IMR-90 (cell line): ENCODE measurements at places on chromosomes 5 and 9. TPM values are rescaled to one million over a fixed set of nuclear protein-coding genes. Genes with fewer than 3 reads are reported as not detected.

The ADAM19 gene
- polyA plus RNA-seq: 47.8 and 49.2 TPM in 2 replicates

The LECT2 gene
- polyA plus RNA-seq: not detected in 2 replicates

The INSL4 gene
- polyA plus RNA-seq: 0.03 TPM in 1 of 2 replicates, not detected in the other

The ALDH1A1 gene
- not detected in 2 replicates for polyA plus RNA-seq

The BAAT gene
- not detected in 2 replicates for polyA plus RNA-seq

The FUBP3 gene
- 44.4 and 50.1 TPM in 2 replicates for polyA plus RNA-seq

The CDH18 gene
- polyA plus RNA-seq: 0.24 and 0.29 TPM in 2 replicates

The SOX30 gene
- polyA plus RNA-seq: not detected in 2 replicates

The SLC25A2 gene
- not detected in 2 replicates for polyA plus RNA-seq

The C9 gene
- polyA plus RNA-seq: not detected in 2 replicates

The SLC6A18 gene
- polyA plus RNA-seq: not detected in 2 replicates

The KLHL9 gene
- 10.2 and 12.9 TPM in 2 replicates for polyA plus RNA-seq

The MGAT1 gene
- polyA plus RNA-seq: 141 and 150 TPM in 2 replicates

The KIF20A gene
- 39.4 and 42.0 TPM in 2 replicates for polyA plus RNA-seq

The LAMC3 gene
- not detected in 2 replicates for polyA plus RNA-seq

DNA sequence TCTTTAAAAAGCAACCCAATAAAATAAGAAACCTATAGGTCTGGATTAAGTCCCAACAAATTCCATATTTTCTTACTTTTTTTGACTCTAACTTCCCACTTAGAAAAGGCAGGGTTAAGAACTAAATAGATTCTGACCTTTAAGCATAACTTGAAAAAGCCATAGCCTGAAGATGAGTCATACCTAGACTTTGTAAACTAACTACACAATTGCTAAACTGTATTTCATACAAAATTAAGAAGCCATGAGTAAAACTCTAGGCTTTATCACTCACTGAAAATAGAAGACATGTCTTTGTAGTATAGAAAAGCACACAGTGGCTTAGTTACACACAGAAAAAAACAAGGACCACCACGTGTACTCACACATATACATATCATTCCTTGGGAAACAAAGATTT lies 51.5 kb downstream of the MLLT3 start:
- peak; percentile 87 for DNase-seq

- peak; percentile 70 for DNase-seq
Measured at GRCh38 chr5:128216860-128217531, 133.4 kb downstream of the SLC12A2 start.

GRCh38 chr5:2507611-2508010 lies 243.9 kb downstream of the IRX2 start:
- DNase-seq: no peak

- DNase-seq: peak; percentile 27
Measured at GRCh38 chr5:43191740-43192557, at the start of gene NIM1K. Gene NIM1K, plus strand, starts transcription at chr5:43192225. Its CDS starts 53,551 bp downstream, at chr5:43245776.

GRCh38 chr5:69024241-69024651 lies 69.6 kb upstream of the SLC30A5 start:
- DNase-seq: peak; percentile 42

- DNase-seq: no peak
Measured at GRCh38 chr5:176774216-176775171, 35.9 kb upstream of the UNC5A start.

- DNase-seq: no peak
Measured at GRCh38 chr9:76531231-76531780, 72.3 kb downstream of the GCNT1 start.

DNA sequence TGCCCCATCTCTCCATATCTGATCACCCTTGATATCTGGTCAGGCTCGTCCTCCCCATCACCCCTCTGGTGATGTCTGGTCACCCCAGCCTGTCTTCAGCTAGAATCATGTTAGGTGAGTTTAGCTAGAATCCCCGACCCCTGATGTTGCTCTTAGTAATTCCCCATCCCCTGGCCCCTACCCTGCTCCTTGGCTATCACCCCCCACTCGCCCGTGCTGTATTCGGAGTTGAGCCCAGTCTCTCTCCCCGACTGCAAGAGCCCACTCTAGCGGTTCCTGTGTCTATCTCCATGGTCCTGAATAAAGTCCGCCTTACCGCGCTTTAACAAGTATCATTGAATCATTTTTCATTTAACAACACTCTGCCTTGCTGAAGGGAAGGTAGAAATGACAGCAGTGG lies 33.7 kb downstream of the ADAMTS2 start:
- no peak for DNase-seq

DNA sequence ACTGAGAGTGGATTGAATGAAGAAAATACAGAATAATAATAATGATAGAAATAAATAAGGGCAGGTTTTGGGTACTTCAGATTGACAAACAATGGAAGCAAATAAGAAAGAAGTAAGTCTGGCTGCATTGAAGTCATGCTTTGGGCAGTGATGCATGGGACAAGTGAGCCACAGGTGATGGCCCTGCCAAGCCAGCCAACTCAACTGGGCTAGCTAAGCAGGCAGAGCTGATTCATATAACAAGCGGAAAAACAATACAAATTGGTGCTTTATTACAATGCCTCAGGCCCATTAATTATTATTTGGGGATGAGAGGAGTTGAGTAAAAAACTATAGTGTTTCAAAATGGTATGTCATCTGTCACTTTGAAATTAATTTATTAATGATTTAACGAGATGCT lies 502.0 kb downstream of the CDH12 start:
- DNase-seq: no peak

DNA sequence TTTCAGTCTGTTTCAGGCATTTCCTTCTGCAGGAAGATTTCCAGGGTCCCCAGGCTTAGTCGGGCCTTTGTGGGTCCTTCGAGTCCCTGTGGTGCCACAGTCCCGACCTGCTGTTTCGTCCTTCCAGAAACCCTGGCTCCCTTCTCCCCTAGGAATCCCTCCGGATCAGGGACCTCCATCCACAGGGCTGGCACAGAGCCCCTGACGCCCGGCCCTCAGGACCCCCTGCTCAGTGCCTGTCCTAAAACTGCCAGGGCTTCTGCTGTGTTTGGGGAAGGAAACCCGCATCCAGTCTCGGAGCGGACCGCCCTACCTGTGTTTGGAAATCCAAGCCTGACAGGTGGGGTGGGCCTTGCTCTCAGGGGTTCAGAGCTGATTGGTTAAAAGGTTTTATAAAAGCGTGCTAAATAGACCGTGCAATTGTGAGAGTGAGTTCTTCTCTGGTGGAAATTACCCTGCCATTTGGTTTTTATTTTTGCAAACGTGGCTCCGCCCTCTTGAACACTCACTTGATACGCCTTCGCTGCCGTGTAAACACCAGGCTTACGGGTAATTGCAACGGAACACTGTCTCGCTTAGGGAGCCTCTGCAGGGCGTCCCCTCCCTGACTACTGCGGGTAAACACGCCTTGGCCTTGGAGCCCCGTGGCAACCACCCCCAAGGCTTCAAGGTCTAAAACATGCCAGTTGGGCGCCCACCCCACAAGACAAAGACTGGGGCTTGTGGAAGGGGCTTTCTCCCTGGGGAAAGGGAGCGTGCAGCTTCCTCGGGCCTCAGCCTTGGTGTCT lies 121.2 kb downstream of the PHF2 start:
- no peak for DNase-seq

GRCh38 chr5:168270476-168270875 lies 21.0 kb upstream of the WWC1 start:
- peak; percentile 62 for DNase-seq

DNA sequence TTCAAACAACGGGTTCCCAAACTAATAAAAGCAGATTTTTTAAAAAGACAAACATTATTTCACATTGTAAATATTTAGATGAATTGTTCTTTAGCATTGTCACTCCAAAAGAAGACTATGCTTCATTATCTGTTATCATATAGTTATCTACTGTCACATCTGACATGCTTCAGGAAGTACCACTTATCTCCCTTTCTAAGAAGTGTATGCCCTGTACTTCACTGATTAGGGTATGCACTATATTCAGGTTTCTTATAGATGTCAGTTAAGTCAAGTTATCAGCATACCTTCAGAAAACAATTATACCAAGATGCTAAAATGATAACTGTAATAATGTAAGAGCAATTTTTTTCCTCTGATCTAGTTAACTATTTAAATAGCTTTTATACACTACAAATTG lies 40.4 kb downstream of the LMBRD2 start:
- no peak for DNase-seq

GRCh38 chr9:16294133-16294770 lies 576.2 kb downstream of the BNC2 start:
- no peak for DNase-seq

GRCh38 chr5:157443041-157443549 lies 16.9 kb upstream of the NIPAL4 start:
- no peak for DNase-seq

GRCh38 chr5:133728475-133728874 lies 116.1 kb upstream of the FSTL4 start:
- DNase-seq: no peak

- DNase-seq: no peak
Measured at GRCh38 chr9:17669206-17669605, 90.3 kb downstream of the SH3GL2 start.

DNA sequence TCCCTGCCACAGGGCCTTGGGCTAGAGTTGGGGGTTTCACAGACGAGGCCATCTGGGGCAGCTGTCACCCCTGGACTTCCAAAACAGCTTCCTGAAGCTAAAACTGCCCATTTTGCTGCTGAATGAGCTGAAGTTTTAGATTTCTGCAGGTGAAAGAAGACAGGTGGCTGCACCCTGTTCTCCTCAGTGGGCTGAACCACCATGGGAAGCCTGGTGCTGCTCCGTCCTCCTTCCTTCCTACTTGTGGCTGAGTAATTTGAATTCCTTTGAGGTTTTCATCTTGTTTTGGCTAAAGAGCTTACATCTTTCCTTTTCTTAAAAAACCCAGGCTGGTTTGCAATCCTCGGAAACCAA lies 5.3 kb downstream of the NKD2 start:
- DNase-seq: no peak

DNA sequence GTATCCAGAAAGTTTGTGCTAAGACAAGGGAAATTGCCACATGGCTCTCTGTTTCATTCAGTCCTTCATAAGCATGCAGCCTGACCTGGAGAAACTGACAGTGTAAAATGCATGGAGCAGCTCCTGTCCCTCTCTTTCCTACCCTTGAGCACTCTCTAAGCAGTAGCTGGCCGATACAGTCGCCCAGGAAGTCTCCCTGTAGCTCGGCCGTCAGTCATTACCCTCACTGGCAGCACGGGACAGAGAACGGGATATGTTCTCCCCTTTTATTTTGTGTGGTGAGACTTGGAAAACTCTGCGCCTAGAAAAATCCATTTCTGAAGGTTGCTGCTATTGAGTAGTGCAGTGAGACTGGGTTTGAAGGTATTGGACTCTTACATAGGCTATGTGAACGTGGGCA lies 56.8 kb upstream of the KCNMB1 start:
- no peak for DNase-seq

- DNase-seq: no peak
Measured at GRCh38 chr5:62608529-62609511, 30.2 kb downstream of the LRRC70 start.

DNA sequence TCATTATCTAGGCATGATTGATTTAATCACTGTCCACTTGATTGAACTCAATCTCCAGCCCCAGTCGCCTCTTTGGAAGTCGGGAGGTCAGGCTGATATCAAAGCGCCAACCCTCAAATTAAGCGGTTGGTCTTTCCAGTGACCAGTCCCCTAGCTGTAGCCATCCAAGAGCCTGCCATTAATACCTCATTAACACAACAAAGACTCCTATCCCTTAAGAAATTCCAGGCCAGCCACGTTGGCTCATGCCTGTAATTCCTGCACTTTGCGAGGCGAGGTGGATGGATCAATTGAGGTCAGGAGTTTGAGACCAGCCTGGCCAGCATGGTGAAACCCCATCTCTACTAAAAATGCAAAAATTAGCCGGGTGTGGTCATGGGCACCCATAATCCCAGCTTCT lies 27.4 kb upstream of the GCNT1 start:
- no peak for DNase-seq

GRCh38 chr9:81552581-81552991 lies 136.8 kb downstream of the TLE1 start:
- no peak for DNase-seq

- no peak for DNase-seq
Measured at GRCh38 chr9:123400926-123401503, 45.0 kb downstream of the CRB2 start.

- DNase-seq: no peak
Measured at GRCh38 chr5:165881259-165881658, 2375.8 kb downstream of the MAT2B start.

DNA sequence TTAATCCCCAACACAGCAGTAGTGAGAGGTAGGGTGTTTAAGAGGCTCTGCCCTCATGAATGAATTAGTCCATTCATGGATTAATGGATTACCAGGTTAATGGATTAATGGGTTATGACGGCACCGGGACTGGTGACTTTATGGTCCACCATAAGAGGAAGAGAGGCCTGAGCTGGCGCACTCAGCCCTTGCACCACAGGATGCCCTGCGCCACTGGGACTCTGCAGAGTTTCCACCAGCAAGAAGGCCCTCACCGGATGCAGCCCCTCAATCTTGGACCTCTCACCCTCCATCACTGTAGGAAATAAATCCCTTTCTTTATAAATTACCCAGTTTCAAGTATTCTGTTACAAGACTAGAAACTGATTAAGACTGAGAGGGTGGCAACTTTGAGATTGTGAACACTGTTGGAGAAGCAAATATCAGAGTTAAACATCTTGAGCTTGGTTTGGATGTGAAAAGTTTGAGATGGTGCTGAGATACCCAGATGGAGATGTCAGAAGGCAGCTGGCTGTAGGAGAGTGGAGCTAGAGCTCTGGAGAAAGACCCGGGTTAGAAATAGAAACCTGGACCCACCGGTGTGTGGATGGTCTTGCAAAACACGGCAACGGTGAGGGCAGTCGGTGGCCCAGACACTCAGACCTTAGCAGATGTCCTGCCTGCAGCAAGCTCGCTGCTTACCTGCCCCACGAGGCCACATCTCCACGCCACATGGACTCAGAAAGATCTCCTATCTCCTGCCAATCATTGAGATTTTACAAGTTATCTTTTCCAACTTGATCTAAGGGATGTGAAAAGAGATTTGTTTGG lies 98.8 kb downstream of the HSD17B3 start:
- no peak for DNase-seq

DNA sequence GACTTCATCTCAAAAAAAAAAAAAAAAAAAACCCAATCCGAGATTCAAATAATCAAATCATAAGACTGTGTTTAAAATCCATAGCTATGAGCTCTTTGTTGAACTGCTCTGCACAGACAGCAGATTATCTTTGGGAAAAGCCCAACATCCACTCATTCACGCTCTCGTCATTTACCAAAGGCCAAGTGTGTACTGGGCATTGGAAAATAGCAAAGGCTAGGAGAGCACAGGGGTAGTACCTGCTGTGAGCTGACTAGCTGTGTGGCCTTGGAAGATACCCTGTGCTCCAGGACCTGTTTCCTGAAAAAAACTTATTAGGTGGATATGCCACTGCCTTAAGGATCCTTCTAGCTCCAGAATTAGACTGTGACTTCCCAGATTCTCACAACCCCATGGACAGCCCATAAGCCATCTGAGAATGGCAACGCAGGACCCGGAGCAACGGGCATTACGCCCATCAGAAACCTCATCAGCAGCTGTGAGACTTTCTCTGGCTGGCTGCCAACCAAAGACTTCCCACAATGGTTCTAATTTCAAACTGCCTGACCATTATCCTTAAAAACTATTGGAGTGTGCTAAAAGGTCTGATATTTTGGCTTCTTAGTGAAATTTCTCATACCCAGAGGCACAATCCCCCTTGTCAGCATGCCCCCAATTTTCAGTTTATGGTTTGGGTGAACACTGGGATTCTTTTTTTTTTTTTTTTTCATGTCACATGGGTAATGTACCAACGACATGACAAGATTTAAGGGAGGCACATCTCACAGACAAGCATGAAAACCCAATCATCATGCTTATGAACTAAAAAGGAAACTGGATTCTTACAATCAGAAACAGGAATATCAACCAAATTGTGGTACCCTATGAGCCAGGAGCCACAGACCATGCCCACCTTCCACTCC lies 16.8 kb downstream of the SERINC5 start:
- peak; percentile 61 for DNase-seq
